Transverse colon (tissue), 4 donors: ENCODE measurements at places on chromosomes 4 and X.

DNA sequence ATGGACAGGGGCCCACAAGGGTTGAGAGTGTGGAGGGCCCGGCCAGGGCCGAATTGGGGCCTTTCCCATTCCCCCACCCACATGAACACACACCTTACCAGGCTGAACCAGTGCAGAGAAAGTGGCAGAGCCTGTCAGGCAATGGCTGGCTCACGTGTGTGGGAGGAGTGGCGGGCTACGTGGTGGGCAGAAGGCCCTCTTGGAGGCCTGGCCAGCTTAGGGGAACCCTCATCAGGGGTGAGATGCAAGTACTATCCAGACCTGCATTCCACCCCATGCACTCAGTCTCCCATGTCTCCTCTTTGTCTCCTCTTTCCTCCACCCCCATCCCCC lies 965 bp downstream of the TCEAL4 start:
- no peaks in the 10 kb centered on the region for H3K4me1 ChIP-seq
- H3K27ac ChIP-seq: peak overlapping the region; percentile 81
- H3K36me3 ChIP-seq: no peaks in the 10 kb centered on the region
- DNase-seq: no peak

GRCh38 chr4:112968451-112969159 lies 80.8 kb upstream of the ANK2 start:
- no peak overlapping the region for H3K4me3 ChIP-seq
- H3K27ac ChIP-seq: no peak overlapping the region

GRCh38 chrX:22035236-22035635 lies 3.1 kb downstream of the PHEX start:
- H3K27ac ChIP-seq: no peak overlapping the region
- H3K4me1 ChIP-seq: no peaks in the 10 kb centered on the region
- H3K36me3 ChIP-seq: no peaks in the 10 kb centered on the region

GRCh38 chr4:87211249-87211952 lies 9.0 kb downstream of the KLHL8 start:
- H3K27ac ChIP-seq: no peak overlapping the region
- no peak overlapping the region for H3K4me3 ChIP-seq
- no peak for DNase-seq
- H3K27me3 ChIP-seq: no peaks in the 10 kb centered on the region
- peaks cover 4% of the 10 kb centered on the region for H3K4me1 ChIP-seq
- H3K36me3 ChIP-seq: no peaks in the 10 kb centered on the region

DNA sequence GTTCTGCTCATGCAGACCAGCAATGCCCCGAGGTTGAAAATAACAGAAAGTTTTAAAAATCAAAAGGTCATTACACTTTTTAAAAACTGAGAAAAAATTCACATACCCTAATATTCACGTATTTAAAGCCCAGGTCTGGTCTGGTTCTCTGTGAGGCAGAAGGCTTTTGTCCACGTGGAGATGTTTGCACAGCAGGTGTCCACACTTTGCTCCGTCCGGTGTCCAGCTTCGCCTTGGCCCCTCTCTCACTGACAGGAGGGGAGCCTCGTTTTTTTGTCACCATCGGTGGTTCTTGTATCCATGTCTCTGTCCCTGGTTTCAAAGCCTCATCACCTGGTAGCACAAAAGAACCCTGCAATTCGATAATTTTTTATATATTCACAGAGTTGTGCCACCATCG lies 434.6 kb upstream of the FRG1 start:
- H3K4me1 ChIP-seq: no peaks in the 10 kb centered on the region
- H3K36me3 ChIP-seq: no peaks in the 10 kb centered on the region
- DNase-seq: no peak
- no peaks in the 10 kb centered on the region for H3K27me3 ChIP-seq
- no peak overlapping the region for H3K4me3 ChIP-seq
- H3K27ac ChIP-seq: no peak overlapping the region
